Germinal center (tissue), 1 donor: ENCODE measurements at places on chromosomes 12 and 14.

- DNase-seq = no peak
These were observed 27.1 kb upstream of the CDK17 start for GRCh38 chr12:96427269-96427729.

GRCh38 chr14:43900173-43900655 is 606.9 kb downstream of the FSCB start:
- DNase-seq = no peak

DNA sequence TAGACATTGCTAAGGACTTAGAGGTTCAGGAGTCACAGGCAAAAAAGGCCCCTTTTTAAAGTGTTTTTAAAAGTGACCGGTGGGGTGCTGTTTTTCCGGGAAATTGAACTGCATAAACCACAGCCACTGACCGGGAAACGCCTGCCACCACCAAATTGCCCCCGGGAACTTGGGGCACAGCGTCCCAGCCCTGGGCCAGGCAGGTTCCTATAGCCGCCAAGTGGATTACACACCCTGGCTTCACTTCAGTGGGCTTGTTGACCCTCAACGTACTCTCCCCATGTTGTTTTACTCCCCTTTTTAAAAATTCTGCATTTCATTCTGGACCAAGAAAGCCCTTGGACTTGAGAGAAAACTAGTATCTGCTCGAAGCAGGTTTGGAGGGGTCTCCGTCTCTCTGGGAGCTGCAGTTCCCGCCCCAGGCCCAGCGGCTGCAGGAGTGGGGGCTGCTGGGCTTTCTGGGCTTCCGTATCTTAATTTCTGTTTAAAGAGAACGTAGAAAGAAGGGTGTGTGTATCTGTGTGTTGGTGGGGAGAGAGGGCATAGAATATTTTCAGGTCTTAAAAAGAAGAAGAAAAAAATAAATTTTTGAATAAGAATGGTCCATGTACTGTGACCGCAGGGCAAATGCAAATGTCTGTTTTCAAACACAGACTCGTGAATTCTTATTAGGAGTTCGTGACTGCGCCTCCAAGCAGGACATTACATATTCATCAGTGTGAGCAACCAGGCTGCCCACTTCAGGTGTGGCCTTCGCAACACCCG is 82.9 kb downstream of the PAPOLA start:
- no peak for DNase-seq

- DNase-seq = no peak
These were observed 75.6 kb upstream of the FRMD6 start for GRCh38 chr14:51576117-51576430.

DNA sequence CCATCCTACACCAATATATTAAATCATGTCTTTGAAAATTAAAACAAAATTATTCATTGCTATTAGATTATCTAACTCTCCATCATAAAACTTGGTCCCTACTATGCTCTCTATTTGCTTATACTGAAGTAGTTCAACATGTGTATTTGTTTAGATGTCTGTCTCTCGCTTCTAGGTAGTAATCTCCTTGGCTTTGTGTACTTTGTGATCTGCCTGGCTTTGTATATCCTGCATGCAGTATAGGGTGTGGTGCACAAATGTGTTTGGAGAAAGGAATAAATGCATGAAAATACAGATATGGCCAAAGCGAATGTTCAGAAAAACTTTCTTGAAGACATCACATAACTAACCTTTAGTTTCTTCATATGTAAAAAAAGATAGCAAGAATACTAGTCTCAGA is 246.6 kb upstream of the LRFN5 start:
- DNase-seq = no peak

GRCh38 chr14:60695327-60695726 is 28.8 kb downstream of the SIX4 start:
- no peak for DNase-seq

DNA sequence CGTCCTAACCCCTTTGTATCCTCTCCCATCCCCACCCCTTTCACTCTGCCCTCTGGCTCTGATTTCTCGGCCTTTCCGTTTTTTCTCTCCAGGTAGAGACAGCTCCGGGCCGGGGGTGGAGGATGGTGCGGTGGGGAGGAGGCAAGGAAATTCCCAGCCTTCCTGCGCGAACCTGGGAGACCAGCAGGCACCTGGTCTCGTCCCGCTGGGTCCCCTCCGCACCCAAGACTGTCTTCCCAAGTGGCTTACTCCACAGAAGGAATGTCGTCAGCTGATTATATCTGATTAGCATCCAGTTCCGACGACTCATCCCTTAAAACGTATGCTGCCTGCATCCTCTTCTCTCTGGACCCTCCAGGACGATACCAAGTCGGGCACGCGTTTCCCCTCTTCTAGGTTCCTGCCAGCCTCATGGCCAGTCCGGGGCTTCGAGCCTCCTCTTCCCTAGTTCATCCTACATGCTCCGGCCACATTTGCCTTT is 42.2 kb upstream of the CAPRIN2 start:
- DNase-seq = no peak

DNA sequence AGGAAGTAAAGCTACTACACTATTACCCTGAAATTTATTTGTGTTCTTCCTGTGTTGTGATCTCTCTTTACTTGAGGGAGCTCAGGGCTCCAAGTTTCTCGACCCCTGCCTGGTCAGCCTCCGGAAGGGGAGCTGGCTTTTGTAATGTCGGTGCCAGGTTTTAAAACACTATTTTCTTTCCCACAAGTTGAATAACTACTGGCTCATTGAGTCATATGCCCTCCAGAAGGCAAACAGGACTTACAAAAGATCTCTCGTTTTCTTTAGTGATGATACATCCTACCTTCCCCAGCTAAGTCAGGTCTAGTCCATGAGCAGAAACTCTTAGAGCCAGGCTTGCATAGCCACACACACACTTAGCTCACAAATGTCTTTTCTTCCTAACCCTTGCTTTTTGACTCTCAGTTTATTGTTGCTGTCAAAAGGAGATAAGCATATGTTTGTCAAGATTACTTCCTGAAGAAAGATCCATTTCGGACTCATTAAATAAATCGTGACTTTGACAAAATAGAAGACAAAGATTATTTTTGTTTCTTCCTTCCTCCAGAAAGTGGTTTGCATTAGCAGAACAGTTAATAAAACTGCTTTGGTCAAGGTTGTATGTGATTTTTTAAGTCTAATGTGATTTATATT is 209.8 kb upstream of the FLRT2 start:
- no peak for DNase-seq
